ENCODE measurements at places on chromosomes 12 and 14. TPM values are rescaled to one million over a fixed set of nuclear protein-coding genes. Genes with fewer than 3 reads are reported as not detected.

The MYF5 gene
- not detected for total RNA-seq

The CCDC85C gene
- 41.5 TPM for total RNA-seq

The PMEL gene
- total RNA-seq: 1.3 TPM

The SPIC gene
- total RNA-seq: not detected

The EXOC3L4 gene
- 0.91 TPM for total RNA-seq

The CD163L1 gene
- 2.1 TPM for total RNA-seq

The LGR5 gene
- 2.5 TPM for total RNA-seq

The FOXN4 gene
- 0.22 TPM for total RNA-seq

The C14orf132 gene
- 4.5 TPM for total RNA-seq

The RHNO1 gene
- total RNA-seq: 30.7 TPM

The DHH gene
- 0.72 TPM for total RNA-seq

The KIF26A gene
- total RNA-seq: 12.7 TPM

The KRT86 gene
- total RNA-seq: 0.81 TPM

The HOXC9 gene
- 1.2 TPM for total RNA-seq

The UBE3B gene
- total RNA-seq: 41.4 TPM

The MFAP5 gene
- total RNA-seq: 11.8 TPM
